HS-27A (cell line): ENCODE measurements at places on chromosomes 5 and 9.

DNA sequence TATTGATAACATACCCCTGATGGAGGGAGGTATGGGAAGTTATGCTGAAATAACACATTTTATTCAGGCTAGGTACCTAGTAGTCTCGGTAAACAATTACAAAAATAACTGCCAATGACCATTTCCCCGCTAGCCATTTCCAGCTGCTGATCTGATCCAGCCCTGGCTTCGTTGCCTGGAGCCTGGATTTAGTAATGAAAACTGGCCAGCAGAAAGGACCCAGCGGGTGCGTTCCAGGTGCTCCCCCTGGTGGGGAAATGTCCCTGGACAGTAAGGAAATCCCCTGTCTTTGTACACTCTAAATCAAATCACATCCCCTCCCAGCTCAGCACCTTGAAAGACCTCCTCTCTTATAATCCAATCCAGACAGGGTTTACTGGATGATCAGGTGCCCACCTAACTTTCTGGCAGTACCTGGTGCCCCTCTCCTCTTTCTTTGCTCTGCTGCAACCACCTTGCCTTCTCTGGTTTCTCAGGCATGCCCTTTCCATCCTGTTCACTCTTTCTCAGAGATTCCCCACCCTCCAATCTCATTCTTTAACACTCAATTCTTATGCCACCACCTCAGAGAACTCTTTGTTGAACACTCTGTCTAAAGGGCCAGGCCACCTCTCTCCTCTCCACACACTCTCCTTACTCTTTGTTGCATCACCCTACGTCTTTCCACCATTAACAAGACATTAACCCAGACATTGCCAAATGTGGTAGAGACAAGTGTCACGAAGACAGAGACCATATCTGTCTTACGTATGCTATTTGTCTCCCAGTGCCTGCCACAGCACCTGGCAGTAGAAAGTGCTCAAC lies 50.1 kb upstream of the SMAD5 start:
- no peak for DNase-seq

DNA sequence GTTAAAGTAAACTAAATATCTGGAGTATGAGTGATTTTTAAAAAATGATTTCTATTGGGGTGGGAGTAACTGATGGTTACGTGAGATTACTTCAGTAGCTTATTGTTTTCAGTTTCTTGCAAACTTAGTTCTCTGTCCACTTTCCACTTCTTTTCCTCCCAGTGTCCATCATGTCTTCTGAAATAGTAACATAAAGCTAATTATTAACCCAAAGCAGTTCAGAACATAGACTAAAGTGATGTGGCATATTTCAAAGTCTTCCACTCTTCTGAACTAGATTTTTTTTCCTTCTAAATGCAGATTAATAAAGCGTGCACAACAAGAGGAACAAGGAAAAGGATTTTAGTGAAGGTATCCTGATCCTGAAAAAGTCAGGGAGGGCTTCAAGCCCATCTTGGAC lies 114.1 kb downstream of the MAN2A1 start:
- no peak for DNase-seq

- DNase-seq: no peak
Measured at GRCh38 chr5:14674983-14675854, 10.7 kb downstream of the OTULIN start.

GRCh38 chr5:41869724-41870626 lies at the start of gene OXCT1:
Gene OXCT1, minus strand, starts transcription at chr5:41870425. Its CDS starts 67 bp downstream, at chr5:41870358.
- peak; percentile 61 for DNase-seq

GRCh38 chr9:116480700-116481099 lies 206.4 kb upstream of the TRIM32 start:
- no peak for DNase-seq

- DNase-seq: no peak
Measured at GRCh38 chr9:8188723-8189407, 389.3 kb upstream of the DMAC1 start.

- DNase-seq: no peak
Measured at GRCh38 chr5:1568201-1568979, 44.6 kb upstream of the LPCAT1 start.

- DNase-seq: no peak
Measured at GRCh38 chr9:134474055-134474370, 147.8 kb downstream of the RXRA start.

GRCh38 chr9:137295238-137295811 lies 6.7 kb downstream of the NRARP start:
- DNase-seq: no peak

DNA sequence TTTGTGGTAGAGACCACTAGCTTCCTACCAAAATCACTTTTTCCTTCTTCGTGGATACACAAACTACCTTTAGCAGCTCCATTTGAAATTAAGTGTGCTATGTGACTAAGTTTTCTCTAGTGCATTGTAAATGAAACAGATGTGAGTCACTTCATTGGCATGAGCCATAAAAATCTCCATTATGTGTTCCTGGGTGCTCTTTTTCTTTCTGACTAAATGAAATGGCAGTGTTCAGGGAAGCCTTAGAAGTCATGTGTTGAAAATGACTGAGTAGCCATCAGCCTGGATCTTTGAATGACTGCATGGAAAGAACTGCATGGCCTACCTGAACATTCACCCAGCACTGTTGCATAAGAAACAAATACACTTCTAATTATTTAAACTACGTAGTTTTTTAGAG lies 107.9 kb downstream of the NDUFAF2 start:
- peak; percentile 79 for DNase-seq

GRCh38 chr5:151739395-151739794 lies 19.0 kb downstream of the ATOX1 start:
- DNase-seq: no peak

DNA sequence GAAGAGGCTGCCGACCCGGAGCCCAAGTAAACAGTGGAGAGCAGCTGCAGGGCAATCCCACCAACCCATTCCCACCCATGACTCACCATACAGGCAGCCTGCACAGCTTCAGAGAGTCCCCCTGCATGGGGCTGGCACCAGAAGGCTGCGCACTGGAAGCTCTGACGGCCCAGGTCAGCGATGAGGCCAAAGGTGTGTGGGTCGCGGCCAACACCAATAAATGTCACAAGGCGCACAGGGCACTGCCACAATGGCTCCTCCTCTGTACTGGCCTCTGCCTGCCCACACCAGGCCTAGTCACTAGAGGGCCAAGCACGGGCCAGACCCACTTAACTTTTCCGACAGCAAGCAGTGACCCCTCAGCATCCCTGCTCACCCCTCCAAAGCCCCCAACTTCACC lies 3.0 kb upstream of the SRA1 start:
- DNase-seq: no peak

GRCh38 chr9:96249746-96250145 lies 52.2 kb downstream of the HSD17B3 start:
- no peak for DNase-seq

GRCh38 chr5:124745007-124745927 lies 1.2 kb downstream of the ZNF608 start:
- DNase-seq: no peak
